ENCODE measurements at places on chromosomes 4 and X.

DNA sequence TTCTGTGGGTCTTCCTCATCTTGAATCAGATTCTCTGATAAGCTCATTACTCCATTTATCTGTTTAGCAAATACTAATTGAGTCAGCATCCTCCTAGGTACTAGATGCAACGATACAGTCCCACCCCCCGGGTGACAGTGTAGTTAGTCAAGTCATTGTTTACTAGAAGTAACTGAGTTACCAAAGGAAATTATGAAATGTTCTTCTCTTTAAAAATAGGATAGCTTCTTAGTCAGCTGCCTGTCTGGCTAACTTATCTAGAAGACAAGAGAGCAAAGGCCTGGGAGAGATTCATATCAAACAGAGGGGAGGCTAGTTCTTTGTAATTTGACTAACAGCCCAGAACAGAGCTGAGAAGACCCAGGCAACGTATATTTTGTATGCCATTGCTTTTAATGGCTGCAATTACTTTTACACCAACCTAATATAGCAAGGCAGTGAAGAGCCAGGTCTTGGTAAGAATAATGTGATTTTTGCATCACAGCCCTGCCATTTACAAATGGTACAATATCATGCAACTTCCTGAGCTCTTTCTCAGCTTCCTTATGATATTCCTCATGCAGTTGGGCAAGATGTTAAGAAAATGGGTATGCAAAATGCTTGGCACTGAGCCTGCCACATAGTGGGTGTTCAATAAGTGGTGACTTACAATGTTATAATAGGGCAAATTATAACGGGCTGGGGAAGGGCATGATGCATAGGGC, 149.9 kb downstream of the CHIC2 start:
- DNase-seq: no peak

DNA sequence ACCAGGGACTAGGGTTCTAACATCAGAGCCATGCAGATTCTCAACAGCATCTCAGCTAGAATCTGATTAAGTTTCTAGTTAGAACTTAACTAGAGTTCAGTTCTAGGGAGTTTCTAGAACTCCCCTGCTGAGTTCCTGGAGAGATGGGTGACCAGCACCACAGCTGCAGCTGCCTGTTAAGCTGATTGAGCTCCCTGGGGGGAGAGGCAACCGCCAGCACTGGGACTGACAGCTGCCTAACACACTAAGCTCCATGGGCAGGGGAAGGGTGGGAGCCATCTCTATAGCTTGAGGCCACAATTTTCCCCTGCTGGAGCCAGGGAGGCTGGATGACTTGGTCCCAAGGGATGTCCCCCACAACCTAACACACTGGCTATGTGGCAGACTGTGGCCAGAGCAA, 84.2 kb downstream of the CHIC1 start:
- DNase-seq: no peak

DNA sequence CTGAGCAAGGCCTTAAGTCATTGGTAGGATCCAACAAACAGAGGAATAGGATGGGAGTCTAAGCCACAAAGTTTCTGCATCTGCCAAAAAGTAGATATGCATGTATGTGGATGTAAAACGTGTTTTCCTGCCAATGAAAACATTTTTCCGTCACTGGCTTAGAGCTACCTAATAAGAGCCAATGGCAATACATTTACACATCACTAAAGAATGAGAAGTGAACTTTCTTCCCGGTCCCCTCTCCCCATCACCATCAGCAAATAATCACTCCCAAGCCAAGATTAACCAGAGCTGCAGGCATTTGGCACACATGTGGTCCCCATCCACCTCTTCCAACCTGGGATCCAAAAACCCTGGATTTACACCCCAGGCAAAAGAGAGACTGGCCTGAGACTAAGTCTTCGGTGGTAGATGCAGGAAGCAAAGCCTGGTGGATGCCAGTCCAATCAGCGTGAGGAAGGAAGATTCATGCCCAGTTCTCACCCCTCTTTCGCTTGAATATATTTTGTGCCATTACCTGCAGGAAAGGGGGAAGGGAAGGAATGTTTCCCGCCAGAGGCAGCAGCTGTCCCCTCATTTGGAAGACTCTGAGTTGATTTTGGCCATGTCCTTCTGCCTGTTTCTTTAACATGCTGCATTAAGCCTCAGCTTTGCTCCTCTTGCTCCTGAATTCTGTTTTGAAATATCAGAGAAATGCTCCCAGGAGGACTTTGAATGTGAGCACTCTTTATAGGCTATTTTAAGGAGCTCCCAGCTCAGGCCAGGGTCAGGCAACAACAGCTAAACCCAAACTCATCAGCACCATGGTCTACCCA, 131.4 kb downstream of the CHIC2 start:
- DNase-seq: no peak

DNA sequence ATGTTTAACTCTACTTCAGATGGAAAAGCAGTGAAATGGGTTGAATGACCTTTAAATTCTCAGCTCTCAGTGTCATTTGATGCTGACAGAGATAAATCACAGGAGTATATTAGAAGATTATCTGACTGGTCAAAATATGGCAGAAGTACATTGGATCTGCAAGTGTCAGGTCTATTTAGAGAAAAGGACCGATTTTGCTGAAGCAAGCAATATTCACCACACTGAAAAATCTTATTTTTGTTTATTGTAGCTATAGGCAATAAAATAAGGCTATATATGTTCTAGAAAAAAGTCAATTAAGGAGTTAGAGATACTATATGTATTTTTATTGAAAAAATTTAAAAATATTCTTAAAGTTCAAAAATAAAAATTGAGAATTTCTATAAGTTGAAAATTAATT, 325.3 kb downstream of the CXXC4 start:
- DNase-seq: no peak

- no peak for DNase-seq
These were observed 287.0 kb upstream of the TET2 start for GRCh38 chr4:104859601-104860237.

DNA sequence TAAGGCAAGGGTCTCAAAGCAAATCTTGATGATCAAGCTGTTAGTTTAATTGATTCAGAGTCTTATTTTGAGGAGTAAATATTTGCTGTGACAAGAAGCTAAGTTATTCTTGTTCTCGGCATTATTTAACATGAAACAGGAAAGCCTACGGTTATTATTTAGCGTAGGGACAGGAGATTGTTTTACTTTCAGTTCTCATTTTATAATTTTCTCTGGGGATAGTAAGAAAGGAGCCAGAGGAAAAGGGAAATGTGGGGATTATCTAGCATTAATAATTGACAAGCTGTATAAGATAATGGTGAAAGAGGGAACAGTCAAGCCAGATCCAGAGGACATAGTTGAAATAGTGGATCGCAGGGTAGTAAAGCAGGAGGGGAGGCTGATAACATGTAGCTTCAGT, 39.7 kb upstream of the PARM1 start:
- no peak for DNase-seq

GRCh38 chr4:175932116-175932515, 120.1 kb upstream of the GPM6A start:
- DNase-seq: no peak

GRCh38 chr4:84263415-84263814, 235.7 kb downstream of the NKX6-1 start:
- no peak for DNase-seq

DNA sequence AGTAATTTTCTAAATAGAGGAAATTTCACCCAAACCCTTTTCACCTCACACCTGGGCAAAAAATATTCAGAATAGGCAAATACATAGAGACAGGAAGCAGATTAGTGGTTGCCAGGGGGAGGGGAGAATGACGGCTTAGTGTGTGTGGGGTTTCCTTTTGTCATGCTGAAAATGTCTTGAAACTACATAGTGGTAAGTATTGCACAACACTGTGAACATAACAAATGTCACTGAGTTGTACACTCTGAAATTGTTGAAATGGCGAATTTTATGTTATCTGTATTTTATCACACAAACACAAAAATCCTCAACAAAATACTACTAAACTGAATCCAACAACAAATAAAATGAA, 60.7 kb upstream of the PLAC1 start:
- no peak for DNase-seq

GRCh38 chr4:59956366-59956765, 1243.8 kb upstream of the ADGRL3 start:
- no peak for DNase-seq

DNA sequence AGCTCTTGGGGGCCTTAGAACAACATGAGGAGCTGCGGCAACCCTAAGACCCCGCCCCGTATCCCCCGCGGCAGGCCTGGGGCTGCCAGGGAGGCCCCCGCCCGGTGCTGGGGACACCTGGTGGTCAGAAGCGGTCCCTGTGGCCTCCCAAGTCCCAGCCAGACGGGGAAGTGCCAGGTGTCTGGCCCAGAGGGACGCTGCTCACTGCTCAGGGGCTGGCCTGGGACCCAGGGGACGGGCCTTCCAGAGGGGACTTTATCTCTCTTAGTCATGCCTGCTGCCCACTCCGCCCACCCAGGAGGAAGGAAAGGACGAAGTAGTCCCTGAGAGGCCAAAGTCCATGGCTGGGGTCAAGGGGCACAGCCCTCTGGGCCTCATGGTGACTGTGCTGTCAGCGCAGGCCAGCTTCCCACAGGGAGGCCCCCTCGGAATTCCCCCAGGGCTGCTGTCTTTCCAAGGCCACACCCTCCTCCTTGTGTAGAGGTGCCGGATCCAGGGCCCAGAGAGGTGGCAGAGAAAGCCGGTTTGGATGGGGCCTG, 31.0 kb upstream of the HTRA3 start:
- no peak for DNase-seq

DNA sequence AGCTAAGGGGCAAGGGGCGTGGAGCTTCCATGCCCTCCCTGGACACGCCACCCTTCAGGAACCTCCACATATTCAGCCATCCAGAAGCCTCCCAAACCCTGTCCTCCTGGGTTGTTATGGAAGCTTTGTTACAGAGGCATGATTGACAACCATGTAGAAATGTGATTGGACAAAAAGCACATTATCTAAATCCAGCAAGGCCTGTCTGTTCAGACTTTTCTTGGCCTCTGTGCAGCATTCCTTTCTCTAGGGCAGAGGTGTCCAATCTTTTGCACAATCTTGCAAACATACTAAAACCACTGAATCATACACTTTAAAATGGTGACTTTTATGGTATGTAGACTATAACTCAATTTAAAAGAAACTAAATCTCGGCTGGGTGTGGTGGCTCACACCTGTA, 12.7 kb downstream of the STEEP1 start:
- no peak for DNase-seq

DNA sequence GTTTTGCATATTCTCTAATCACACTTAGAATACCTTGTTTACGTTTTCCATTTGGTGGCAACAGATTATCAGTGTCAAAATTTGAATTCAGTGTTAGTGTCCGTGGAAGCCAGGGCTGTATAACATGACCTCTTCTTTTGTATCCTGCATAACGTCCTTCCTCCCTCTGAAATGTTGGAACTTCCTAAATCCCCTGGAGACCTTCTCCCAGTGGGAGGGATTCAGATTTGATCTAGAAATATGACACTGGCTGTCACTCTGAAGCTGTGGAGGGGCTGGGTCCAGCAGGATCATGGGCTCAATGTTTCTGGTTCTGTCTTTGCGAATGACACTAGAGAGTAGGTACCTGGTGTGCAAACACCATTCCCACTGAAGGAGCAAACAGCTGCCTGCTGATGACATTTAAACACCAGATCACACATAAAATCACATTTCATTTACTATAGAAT, 850 bp upstream of the CXCL3 start:
- DNase-seq: no peak

DNA sequence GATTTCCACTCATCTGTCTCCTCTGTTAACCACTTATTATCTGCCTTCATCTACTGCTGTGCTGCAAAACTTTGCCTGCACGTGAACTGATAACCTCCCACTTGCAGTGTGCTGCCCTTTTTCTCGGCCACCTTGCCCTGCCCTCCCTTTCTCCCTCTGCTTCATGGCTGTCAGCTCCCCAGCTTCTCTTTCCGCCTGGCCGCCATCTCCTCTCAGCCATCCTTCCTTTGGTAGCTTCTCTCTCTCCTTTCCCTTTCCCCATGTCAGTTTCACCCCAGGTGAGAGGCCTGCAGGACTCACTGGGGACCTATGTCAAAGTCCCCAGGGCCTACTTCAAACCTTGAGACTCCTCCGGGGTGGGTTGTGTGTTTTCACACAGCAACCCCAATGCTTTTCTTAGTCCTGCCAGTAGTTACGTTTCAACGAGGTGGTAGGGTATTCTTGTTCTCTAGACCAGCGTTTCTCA, 6.6 kb downstream of the MSL3 start:
- no peak for DNase-seq

DNA sequence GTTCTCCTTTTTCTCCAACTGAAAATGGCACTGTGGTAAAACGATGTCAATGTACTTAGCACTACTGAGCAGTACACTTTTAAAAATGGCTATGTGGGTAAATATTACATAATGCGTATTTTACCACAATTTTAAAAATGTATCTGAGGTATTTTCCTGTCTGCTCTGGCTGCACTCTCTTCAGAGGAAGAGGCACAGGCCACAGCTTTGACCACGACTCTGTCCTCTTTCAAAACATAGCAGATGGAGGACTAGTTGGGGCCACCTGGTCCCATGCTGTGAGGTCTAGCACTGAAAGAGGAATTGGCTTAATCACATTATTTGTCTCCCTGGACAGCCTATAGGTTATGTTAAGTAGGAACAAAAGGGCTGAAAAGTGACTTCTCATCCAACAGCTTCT, 5.2 kb downstream of the KCNE5 start:
- DNase-seq: no peak

- no peak for DNase-seq
These were observed 927.5 kb upstream of the INTU start for GRCh38 chr4:126705266-126705665.

- DNase-seq: peak; percentile 2
These were observed 5.3 kb downstream of the APOO start for GRCh38 chrX:23902419-23902818.

DNA sequence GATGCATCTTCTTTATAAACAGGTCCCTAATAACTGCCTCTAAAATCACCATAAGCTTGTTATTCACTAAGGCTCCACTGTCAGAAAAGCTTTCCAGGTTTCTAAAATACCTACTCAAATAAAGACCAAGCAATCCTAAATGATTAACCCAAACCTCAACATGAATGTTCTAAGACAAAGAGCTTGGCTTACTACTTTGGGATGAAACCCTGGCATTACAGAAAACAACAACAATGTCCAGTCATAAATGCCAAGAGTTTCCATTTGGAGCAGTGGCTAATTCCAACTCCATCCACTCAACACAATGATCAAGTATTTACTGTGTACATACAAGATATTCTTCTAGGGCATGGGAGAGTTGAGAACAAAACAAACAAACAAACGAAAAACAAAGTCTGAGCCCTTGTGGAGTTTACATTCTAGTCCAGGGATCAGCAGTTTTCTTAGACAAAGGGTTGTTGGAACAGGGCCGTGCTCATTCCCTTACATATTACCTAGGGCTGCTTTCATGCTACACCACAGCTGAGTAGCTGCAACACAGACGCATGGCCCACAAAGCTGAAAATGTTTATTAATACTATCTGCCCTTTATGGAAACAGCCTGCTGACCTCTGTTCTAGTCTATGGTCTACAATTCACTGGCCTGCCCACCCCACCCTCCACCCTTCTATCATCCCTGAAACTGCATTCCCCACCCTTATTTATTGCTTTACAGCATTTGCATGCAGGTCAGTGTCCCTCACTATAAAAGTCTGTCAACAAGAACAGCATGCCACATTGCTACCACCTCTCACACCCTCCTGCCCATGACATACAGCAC, 23.7 kb downstream of the ABCG2 start:
- no peak for DNase-seq
